ENCODE measurements at places on chromosomes 16 and 17.

DNA sequence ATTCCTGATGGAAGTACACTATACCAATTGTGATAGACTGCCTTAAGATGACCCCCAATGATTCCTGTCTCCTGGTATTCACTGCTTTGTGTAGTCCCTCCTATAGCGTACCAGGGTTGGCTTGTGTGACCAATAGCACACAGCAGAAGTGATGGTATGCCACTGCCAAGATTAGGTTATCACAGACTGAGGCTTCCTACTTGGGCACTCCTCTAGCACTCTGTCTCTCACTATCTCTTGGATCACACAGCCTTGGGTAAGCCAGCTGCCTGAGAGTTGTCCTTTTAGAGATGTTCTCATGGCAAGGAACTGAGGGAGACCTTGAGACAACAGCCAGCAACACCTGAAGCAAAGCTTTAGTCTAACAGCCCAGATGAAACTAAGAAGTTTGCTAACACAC, 12.7 kb upstream of the AMFR start:
- H3K27ac ChIP-seq: no peak overlapping the region
- DNase-seq: no peak
- no peak overlapping the region for H3K4me3 ChIP-seq
- H3K27me3 ChIP-seq: no peaks in the 10 kb centered on the region
- peaks cover 31% of the 10 kb centered on the region for H3K36me3 ChIP-seq

- H3K27me3 ChIP-seq: no peaks in the 10 kb centered on the region
- peaks cover 39% of the 10 kb centered on the region for H3K36me3 ChIP-seq
- H3K4me3 ChIP-seq: no peak overlapping the region
- no peak for DNase-seq
- H3K4me1 ChIP-seq: peaks cover 17% of the 10 kb centered on the region
- peak overlapping the region; percentile 85 for H3K27ac ChIP-seq
These were observed 10.3 kb downstream of the CDRT4 start for GRCh38 chr17:15456972-15457722.

DNA sequence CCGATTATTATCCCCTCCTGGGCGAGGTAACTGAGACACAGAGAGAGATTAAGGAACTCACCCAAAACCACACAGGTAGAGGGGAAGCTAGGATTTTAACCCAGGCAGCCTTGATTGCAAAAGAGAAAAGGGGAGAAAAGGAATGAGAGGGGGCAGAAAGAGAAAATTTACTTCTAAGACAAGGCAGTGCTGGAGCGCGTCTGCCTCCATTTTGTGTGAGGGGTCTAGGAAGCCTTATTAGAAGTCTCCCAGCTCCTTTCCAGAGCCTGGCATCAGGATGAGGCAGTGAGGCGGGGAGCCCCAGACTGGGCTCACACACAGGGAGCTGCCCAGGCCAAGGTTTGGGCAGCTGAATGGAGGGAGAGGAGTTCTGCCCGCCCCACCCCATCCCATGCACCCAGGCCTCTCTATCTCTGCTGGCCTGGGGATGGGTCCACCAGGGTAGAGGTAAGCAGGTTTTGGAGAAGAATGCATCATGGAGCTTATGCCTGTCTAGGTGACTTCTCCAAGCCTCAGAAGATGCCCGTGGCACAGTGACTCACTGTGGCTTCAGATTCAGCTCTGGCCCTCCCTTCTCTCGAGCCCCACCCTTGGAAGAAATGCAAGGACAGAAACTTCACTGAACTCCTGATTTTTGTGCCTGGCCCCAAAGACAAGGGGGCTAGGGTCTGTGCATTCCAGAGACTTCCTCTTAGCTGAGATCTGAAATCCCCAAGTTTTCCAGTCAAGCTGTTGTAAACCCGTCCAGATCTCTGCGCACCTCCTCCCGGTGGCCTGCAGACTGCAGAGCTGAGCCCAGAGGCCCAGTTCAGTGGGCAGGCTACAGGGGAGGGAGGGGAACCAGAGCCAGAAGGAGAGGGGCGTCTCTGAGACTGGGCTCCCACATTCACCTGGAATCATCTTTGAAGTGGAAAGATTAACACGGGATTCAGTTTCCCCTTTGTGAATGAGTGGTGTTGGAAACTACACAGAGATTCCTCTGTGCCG, 95.1 kb upstream of the CDH5 start:
- H3K27me3 ChIP-seq: peaks cover 20% of the 10 kb centered on the region
- peak overlapping the region; percentile 49 for H3K27ac ChIP-seq
- peaks cover 40% of the 10 kb centered on the region for H3K4me1 ChIP-seq
- DNase-seq: peak; percentile 29
- peak overlapping the region; percentile 18 for H3K4me3 ChIP-seq

DNA sequence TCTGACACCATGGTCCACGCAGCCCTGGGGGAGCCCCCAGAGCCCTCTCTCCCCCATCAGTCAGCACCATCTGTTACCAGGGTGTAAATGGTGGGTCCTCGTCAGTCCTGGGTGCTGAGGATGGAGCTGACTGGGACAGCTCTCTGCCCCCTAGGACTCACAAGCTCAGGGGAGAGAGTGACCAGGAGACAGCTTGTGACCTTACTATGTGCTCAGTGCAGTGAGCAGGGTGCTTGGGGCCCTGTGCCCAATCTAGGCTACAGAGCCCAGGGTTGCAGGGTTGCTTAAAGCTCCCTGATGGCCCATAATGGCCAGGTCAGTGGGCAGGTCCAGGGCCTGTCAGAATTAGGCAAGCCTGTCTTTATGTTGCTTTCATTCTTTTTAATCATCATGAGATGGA, 11.3 kb downstream of the MMP2 start:
- DNase-seq: no peak
- H3K27me3 ChIP-seq: no peaks in the 10 kb centered on the region
- H3K27ac ChIP-seq: no peak overlapping the region
- peaks cover 17% of the 10 kb centered on the region for H3K4me1 ChIP-seq

- peaks cover 10% of the 10 kb centered on the region for H3K27me3 ChIP-seq
- H3K27ac ChIP-seq: no peak overlapping the region
- no peak for DNase-seq
These were observed 148.6 kb downstream of the SHISA6 start for GRCh38 chr17:11389583-11389982.

All from mesothelial cell of epicardium (in vitro differentiated cells).